Thymus (tissue), 14 donors: ENCODE measurements at places on chromosomes 2 and 18.

- no peak for DNase-seq
Observed at GRCh38 chr18:35083174-35083712, 42.0 kb downstream of the MAPRE2 start.

- DNase-seq, result no peak
Observed at GRCh38 chr2:107595285-107595684, 231.4 kb upstream of the RGPD4 start.

DNA sequence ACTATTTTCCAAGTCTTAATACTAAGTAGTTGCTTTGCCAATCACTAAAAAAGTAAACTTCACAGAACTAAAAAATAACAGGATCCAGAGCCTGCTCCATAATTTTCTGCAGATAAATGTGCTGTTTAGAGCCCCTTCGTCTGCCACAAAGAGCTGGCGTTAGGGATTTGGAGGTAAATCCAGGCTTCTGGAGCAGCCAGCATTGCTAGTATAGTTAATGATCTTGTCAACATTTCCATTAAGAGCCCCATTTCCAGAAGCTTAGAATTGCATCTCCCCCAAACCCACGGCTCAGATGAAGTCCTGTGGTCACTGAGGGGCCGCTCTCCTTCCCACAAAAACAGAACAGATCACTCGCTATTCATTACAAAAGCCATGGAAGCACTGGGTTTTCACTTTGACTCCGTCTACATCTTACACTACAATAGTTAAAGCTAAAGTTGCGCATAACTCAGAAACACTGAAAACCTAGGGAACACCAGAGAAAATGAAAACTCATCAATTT is 41.9 kb downstream of the ZNF516 start:
- no peak for DNase-seq

DNA sequence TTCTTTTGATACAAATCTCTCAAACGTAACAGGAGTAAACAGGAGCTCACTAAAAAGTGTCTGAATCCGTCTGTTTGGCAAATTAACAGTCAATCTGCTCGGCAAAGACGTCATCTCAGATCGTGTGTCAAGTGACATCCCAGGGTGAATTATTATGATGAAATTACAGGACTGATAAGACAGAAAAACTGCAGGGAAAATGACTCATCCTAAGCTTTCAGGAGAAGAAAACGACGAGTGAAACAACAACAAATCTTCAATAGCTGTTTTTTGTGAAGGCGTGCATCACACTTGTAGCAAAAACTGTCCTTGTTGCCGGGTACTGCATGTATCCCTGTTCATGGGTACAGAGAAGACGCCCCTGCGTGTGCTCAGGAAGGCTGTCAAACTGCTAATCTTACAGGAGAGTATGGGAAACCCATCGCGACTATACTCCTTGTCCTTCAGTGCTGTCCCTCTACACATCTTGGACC is 24.9 kb downstream of the EPB41L3 start:
- DNase-seq, result no peak

DNA sequence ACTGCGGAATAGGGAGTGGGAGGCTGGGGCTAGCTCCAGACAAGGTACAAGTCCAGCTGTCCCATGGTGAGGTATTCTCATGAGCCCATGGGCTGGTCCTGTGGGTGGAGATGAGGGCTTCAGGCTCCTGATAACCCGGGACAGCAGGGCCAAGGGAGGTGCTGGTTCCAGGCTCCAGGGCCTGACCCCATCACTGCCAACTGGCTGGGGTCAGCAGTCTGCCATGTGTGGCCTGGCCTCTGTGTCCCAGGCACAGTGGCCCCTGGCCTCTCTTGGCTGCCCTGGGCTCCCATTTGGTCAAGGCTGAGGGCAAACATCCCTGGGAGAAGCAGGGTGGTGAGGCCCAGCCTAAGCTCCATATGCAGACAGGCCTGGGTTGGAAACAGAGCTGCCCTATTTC is 966 bp upstream of the OXER1 start:
- no peak for DNase-seq

GRCh38 chr2:218072478-218073024 is 3.5 kb downstream of the RUFY4 start:
- no peak for DNase-seq

- no peak for DNase-seq
Observed at GRCh38 chr18:51506811-51507210, 309.3 kb upstream of the MEX3C start.

DNA sequence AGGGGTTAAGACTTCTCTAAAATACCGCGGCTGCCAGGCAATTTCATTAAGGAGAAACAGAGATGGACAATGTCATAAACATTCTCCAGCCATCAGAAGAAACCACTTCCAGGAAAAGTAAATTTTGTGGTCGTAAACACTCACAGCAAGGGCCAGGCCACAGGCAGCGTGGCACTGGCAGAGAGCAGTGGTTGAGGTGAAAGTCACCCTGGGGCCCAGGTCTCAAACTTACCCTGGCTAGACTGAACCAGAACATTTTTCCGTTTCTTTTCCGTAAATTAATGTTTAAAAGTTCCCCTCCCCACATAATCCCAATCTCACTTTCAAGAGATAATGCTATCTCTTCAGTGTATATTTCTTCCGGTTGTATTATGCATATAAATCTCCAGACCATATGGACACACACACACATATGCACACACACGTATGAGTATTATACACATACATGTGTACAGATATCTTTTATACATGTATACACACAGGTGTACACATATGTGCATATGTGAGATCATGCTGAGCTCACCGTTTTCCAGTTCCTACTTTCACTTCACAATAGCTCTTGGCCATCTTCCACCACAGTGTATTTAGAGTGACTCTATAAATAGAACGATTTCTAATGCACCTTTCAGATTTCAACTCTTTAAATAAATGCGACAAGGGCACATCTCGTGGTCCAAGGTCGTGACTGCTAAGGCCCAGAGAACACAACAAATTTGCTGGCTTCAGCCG is 90.1 kb downstream of the MALT1 start:
- no peak for DNase-seq

DNA sequence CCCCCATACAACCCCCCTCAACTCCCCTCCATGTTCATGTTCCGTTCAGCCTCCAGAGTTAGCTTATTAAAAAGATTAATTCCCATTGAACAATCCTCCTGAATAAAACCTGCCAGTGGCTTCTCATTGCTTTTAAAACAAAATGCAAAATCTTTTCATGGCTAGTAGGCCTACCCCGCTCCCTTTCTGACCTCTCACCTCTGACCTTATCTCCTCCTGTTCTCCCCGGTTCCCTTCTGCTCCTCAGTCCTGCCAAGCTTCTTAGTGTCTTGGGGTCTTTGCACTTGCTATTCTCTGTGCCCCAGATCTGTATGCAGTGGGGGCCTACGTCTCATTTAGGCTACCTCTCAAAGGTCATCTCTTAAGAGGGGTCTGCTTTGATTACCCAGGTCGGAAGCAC is 64.3 kb downstream of the RHOB start:
- DNase-seq, result no peak

DNA sequence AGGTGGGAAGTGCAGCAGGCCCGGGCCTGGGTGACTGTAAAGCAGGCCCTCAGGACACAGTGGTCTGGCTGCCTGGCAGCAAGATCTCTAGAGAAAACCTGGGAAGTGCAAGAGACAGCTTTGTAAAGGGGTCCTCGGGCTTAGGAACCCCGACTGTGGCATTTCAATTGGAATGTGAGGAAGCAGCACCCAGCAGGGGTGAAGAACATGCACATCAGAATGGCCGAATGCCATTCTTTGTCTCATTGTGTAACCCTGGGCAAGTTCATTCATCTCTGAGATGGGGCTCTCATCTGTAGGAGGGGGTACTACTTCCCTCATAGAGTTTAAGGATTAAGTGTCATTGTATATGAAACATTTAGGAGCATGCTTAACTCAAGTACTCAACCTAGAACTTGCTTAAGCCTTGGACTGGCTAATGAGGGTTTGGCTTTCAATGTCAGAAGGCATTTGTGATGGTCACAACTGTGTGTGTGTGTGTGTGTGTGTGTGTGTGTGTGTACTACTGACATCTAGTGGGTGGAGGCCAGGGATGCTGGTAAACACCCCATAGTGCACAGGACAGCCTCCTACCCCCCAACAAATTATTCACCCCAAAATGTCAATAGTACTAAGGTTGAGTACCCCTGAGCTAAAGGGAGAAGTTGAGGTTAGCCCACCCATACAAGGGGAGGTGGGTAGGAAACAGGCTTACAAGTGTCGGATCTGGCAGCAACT is 29.3 kb downstream of the MEX3C start:
- no peak for DNase-seq

DNA sequence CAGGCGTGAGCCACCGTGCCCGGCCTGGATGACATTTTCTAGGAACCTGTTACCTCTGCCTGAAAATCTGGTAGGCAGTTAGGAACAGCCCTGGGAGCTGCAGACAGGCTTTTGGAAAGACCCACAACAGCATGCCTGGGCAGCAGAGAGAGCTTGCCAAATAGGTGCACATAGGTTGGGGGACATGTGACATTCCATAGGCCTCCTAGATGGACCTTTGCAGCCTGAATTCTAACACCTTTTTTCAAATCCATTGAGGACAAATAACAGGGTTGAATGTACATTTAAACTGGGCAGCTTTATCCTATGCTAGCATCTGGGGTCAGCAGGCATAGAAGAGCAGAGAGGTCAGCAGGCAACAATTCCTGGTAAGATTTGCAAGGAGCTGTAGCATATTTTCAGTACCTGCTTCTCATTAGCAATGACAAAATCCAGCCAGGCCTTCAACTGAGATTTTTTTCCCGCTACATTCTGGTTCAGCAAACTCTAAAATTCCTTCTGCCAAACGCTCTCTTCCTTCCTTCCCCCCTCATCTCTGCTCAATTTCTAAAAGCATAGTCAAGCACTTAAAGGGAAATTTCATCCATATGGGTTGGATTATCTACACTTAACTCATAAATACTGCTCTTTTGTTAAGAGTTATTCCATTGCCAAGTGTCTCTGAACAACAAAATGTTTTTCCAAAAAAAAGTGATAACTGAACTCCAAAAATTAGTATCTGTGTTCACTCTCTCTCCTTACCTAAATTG is 75.2 kb downstream of the SOWAHC start:
- DNase-seq, result no peak

DNA sequence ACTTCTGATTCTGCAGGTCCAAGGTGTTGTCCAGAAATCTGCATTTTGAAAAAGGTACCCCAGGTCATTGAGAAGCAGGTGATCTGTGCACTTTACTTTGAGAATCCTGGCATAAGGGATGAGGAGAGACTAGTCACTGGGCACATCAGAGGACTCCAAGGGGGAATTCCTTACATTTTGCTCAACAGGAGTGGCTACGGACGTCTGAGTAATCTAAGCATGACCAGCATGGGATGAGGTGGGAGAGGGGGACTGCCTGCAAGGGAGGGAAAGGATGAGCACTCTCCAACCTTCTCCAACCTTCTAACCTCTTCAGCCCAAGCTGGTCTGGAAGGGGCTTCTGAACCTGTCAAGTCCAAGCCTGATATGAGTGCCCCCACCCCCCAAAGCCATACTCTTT is 55.5 kb downstream of the MARCHF4 start:
- DNase-seq, result no peak

DNA sequence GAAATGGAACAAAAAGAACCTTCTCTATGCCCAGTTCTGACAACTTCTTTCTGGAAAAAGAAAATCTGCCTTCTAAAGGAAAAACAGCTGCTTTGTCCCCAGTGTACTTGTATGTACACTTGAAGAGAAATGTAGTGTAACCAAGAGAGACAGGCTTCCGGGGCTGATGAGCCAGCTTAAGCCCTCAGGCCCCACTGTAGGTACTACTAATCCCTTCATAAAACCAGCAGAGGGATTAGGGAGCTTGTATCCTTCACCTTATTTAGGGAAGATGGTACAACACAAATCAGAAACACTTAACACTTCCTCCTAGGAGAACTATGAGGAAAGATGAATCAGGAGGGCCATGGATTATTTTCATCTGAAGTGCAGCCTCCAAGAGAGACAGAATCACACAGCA is 18.8 kb upstream of the SUCLG1 start:
- DNase-seq, result no peak

DNA sequence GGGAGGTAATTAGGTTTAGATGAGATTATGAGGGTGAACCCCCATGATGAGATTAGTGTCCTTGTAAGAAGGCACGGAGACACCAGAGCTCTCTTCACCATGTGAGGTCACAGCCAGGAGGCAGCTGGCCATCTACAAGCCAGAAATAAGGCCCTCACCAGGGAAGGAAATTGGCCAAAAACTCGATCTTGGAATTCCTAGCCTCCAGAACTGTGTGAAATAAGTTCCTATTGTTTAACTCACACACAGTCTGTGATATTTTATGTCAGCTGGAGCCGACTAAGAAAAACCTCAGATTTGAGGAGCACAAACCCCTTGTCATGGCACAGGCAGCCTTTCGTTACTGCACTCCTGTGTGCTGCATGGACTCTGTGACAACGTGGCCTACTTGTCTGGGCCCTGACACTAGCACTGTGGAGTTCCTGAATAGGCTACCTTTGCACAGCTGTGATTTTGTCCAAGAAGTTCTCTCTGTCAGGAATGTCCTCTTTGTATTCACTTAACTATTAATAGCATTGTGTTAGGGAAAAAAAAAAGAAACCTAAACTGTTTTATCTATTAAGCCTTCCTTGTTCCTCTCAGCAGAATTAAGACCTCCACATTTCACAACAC is 319.8 kb downstream of the TDRD15 start:
- no peak for DNase-seq

DNA sequence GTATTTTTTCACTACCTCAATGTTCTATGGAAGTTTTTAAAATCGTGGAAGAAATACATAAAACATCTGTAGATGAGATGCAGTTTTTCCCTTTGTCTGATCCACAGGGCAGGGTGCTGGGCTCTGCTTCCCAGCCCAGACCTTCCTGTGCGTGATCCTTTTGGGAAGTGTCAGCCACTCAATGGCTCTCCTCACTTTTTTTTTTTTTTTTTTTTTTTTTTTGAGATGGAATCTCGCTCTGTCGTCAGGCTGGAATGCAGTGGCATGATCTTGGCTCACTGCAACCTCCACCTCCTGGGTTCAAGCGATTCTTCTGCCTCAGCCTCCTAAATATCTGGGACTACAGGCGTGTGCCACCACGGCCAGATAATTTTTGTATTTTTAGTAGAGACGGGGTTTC is 32.8 kb downstream of the SOWAHC start:
- DNase-seq, result no peak

DNA sequence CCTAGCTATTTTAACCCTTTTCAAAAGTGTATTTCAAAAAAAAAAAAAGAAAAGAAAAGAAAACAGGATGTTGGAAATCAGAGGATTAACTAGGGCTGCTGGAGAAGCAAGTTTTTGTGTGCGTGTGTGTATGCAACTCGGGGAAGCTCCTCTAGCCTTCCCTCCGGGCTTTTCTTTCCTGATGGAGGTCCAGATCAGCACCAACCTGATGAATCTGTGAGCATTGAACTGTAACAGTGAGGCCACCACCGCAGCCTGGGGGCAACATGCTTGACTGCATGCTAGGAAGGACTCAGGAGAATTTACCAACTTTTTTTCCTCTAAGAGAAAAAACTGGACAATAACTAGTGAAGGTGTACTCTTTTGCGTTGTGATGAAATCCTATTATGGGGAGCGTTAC is 2.3 kb downstream of the OBSL1 start:
- no peak for DNase-seq

DNA sequence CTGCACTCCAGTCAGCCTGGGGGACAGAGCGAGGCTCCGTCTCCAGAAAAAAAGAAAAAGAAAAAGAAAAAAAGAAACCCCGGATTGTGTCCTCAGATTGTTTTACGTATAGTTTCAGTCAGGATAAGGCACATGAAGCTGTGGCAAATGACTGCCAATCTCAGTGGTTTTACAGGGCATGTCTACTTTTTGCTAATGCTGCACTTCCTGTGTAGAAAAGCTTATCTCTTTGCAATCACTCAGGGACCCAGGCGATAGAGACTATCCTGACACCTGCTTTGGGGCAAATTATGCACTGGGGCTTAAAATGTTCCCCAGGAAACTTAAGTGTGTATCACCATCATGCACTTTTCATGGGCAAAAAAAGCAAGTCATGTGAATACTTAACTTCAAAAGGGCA is 103.7 kb upstream of the MEIS1 start:
- no peak for DNase-seq

GRCh38 chr2:139631966-139632365 is 851.8 kb upstream of the NXPH2 start:
- DNase-seq, result no peak
